ENCODE measurements at places on chromosomes 7 and 10. TPM values are rescaled to one million over a fixed set of nuclear protein-coding genes. Genes with fewer than 3 reads are reported as not detected.

GRCh38 chr10:104183682-104184081, 48.5 kb downstream of the CFAP43 start:
- no peak for DNase-seq

DNA sequence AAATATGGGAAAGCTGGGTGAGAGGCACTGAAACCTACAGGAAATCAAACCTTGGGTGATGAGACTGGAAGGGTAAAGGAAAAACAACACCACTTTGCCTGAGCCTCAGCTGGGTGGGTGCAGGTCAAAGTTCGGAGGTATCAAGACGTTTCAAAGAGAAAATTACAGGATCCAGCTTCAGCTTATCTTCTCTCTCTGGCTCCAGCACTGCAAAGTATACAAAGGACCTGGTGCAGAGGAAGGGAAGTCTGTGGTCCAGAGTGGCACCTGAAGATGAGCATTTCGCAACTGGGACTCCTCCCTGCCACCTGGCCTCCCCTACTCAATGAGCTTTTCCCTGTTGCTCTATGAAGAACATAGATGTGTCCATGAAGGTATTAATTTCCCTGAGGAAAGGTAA, 6.4 kb upstream of the FXYD4 start:
- no peak for DNase-seq

DNA sequence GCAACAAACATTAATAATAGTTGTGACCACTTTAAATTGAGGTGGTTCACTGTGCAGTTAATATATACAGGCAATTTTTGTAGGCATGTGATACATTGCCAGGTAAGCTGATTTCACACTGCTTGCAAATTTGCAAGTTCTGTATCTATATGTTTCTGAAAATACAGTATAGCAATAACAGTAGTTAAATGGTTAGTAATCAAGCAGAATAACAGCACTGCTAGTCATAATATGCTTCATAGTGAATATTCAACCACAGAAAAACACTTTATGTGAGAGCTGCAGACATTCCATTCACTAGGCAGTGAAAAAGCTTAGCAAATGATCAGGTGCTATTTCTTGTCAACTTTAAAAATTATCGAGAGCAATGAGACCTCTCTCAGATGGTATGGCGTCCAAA, 28.9 kb downstream of the SLC26A4 start:
- DNase-seq: no peak

DNA sequence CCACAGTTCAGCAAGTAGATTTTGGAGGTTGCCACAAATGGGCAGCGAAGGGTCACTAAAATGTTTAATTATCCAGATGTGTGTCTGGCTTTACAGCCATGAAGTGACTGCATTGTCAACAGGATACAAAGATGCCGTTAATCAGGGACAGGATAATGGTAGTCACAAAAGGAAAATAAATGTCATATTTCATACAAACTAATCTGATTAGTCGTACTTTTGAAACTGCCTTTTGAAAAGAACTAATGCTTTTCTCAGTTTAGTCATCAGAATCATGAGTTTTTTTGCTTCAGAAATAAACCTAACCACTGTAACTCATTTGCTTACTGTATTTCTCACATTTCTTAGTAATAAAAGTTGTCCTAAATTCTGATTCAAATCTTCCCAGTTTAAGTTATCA, 22.2 kb upstream of the WNT16 start:
- DNase-seq: no peak

The NPY4R gene
- polyA plus RNA-seq: 0.68 TPM

- DNase-seq: no peak
Measured at GRCh38 chr10:112843623-112844022, 106.4 kb upstream of the TCF7L2 start.

- DNase-seq: no peak
Measured at GRCh38 chr10:102615361-102615760, 28.9 kb upstream of the TRIM8 start.

DNA sequence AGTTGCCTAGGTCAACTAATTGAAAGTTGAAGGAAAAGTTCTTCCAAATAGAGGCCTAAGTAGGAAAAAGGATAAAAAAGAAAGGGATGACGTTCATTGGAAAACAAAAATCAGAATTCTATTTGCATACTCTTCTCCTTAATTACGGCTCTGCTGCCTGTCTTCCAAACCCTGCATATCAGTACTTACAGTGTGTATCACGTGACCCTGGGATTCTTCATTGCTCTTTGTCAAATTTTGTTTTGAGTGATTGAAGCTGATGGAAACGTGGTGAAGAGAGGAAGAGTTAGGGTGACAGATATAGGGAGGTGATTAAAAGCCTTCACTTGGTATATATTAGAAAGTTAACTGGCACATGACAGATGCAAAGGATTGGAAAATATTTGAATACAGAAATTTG, 97.9 kb downstream of the ZNF92 start:
- no peak for DNase-seq

The UCMA gene
- 0.29 TPM for polyA plus RNA-seq

GRCh38 chr10:102455893-102456471, 4.6 kb upstream of the C10orf95 start:
- no peak for DNase-seq

- DNase-seq: no peak
Measured at GRCh38 chr7:133024596-133024995, 57.3 kb downstream of the CHCHD3 start.

DNA sequence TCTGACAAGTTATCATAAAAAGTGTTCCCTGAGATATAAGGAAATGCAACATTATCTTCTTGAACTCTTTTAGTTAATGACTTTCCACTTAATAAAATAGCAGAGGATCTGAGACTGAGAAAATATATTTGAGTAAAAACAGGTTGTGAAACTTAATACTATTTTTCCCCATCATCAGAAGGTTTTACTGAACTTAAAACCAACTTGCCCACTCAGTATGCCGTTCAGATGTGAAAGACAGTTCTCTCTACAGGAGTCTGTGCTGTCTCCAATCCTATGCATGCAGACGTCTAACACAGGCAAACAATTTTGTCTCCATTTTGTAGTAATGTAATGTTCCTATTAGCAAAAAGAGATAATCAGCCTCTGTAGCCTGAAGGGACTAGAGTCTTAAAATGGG, 38.2 kb upstream of the CYP2C18 start:
- no peak for DNase-seq

The FMC1 gene
- 17.9 TPM for polyA plus RNA-seq

All from right lung (tissue), 10 donors.